ENCODE measurements at places on chromosomes 11 and 22.

- DNase-seq, result no peak
Observed at GRCh38 chr11:101448881-101449442, 134.8 kb downstream of the TRPC6 start.

DNA sequence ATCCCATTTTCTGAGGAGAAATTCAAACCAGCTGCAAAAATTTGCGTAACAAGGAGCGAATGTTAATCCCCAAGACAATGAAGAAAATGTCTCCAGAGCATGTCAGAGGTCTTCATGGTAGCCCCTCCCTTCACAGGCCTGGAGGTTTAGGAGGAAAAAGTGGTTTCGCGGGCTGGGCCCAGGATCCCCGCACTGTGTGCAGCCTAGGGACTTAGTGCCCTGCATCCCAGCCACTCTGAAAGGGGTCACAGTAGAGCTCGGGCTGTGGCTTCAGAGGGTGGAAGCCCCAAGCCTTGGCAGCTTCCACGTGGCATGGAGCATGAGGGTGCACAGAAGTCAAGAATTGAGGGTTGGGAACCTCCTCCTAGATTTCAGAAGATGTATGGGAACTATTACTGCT, 87.4 kb downstream of the BRD1 start:
- no peak for DNase-seq

- DNase-seq, result no peak
Observed at GRCh38 chr11:2853997-2854560, 31.5 kb downstream of the CDKN1C start.

DNA sequence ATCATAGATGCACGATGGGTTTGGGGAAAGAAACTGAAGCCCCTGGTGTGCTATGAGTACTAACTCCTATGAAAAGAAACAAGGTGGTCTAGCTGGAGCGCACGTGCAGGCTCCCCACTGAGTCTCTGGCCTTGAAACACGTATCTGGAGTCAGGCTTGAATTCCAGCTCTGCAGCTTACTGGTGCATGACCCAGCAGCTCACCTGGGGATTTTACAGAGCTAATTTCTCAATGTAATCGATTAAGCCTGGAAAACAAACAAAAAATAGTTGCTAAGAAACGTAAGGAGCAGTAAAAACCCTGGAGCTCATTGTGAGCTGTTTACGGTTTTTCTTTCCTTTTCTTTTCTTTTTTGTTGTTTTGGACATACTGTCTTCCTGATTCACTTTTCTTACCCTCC, 12.3 kb downstream of the KCNJ1 start:
- no peak for DNase-seq

- no peak for DNase-seq
Observed at GRCh38 chr11:115287266-115287665, 216.9 kb downstream of the CADM1 start.

- DNase-seq, result no peak
Observed at GRCh38 chr11:109326781-109327180, 95.2 kb upstream of the C11orf87 start.

DNA sequence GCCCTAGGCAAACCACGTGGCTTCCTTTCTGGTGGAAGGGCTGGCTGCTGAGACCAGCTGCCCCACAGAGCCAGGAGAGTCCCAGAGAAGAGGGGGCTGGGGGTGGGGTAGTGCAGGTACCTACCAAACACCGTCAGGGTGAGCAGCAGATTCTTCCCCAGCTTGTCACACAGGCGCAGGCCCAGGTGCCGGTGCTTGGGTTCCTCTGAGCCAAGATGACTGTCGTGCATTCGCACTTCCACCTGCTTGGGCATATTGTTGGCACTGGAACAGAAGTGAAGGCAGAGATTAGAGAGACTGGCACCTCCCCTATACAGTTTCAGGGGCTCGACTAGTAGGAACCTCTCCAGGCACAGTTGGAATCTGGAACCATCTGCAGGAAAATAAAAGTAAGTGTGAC, 102.1 kb downstream of the SLC1A2 start:
- no peak for DNase-seq

DNA sequence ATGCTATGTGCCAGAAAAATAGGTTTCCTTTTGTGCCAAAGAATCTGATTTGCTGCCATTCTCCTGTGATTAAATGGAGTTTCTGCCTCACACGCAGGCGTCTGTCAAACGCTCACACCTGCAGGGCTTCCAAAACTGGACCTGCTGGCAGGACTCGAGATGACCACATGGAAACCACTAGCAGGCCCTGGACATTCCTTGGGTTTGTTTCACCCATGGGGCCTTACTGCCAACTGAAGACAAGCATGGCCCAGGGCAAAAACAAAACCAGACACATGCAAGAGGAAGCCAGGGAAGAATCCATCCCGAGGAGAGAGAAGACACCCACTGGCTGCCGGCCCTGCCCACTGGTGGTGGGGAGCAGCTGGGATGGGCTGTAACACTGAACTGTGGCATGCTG, 55.9 kb upstream of the MN1 start:
- DNase-seq, result no peak

- DNase-seq, result no peak
Observed at GRCh38 chr11:121523581-121524232, 70.9 kb upstream of the SORL1-AS1 start.

DNA sequence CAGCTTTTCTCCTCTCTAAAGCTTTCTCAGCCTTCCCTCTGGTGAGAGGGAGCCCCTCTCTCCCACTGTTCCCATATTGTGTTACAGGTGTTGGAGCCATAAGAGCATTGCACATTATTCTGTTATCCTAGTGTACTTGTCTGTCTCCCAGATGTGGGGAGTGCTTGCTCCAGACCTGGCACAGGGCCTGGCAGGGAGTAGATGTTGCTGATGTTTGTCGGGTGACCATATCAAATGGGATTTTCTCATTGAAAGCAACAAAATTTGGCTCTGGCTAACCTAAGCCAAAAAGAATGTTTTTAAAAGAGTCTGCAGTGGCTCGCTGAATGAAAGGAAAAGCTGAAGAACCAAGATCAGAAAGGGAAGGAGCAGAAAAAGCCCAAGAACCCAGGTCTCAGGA, 41.1 kb downstream of the CYB5R2 start:
- no peak for DNase-seq

- DNase-seq, result no peak
Observed at GRCh38 chr22:23178512-23179254, 1.6 kb upstream of the BCR start.

DNA sequence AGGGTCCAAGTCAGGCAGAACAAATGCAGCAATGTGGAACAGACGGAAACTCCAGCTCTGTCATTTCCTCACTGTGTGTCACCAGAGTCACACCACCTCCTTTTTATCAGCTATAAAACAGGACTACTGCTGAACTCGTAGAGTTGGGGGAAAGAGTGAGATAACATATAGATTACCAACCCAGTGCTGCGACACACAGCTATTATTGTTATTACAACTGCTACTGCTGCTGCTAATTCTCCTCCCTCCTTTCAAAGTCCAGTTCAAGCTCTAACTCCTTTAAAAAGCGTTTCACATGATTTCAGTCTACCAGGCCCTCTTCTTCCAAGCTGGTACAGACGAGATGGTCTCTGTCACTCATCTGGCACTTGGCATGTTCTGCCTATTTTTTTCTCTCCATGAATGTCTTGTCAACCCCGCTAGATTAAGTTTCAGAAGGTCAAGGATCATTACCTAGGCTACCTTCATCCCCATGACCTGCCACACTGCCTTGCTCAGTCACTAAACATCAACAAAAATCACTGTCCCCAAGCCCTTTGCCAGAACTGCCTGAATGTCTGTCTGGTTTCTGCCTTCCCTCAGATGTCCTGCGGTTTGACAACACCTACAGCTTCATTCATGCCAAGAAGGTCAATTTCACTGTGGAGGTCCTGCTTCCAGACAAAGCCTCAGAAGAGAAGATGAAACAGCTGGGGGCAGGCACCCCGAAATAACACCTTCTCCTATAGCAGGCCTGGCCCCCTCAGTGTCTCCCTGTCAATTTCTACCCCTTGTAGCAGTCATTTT, 3.7 kb upstream of the MTFP1 start:
- no peak for DNase-seq

DNA sequence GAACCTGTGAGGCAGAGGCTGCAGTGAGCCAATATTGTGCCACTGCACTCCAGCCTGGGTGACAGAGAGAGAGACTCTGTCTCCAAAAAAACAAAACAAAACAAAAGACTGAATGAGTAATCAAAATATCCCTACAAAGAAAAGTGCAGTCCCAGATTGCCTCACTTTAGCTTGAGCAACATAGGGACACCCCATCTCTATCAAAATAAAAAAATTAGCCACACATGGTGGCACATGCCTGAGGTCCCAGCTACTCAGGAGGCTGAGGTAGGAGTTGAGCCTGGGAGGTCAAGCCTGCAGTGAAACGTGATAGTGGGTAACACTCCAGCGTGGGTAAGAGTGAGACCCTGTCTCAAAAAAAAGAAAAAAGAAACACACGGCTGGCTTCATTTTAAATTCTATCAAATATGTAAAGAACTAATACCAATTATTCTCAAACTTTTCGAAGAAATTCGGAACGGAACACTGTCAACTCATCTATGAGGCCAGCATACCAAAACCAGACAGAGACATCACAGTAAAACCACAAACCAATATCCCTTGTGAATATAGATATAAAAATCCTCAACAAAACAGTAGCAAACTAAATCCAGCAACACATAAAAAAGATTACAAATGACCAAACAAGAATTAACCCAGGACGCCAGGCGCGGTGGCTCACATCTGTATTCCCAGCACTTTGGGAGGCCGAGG, 12.9 kb downstream of the CHEK2 start:
- no peak for DNase-seq

DNA sequence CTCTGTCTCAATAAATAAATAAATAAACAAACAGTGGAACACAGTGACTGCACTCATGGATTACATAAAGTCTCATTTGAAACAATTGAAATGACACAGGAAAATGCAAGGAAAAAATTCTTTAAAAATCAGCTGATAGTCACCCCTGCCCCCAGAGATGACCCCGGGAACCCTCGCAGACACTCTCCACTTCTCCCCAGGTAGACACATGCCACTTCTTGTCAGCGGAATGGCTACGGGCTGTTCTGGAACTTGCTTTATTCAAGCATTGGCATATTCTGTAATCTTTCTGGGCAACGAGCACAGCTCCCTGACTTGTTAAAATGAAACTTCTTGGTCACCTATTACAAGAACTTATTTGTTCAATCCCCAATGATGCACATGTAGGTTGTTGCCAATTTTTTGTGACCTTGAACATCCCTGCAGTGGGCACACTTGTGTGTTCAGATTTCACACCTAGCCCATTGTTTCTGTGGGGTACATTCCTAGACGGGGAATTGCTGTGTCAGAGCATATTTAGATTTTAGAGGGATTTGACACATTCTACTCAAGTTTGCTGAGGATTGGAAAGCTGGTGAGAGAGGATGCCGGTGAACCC, 32.8 kb downstream of the MYEOV start:
- DNase-seq, result no peak

DNA sequence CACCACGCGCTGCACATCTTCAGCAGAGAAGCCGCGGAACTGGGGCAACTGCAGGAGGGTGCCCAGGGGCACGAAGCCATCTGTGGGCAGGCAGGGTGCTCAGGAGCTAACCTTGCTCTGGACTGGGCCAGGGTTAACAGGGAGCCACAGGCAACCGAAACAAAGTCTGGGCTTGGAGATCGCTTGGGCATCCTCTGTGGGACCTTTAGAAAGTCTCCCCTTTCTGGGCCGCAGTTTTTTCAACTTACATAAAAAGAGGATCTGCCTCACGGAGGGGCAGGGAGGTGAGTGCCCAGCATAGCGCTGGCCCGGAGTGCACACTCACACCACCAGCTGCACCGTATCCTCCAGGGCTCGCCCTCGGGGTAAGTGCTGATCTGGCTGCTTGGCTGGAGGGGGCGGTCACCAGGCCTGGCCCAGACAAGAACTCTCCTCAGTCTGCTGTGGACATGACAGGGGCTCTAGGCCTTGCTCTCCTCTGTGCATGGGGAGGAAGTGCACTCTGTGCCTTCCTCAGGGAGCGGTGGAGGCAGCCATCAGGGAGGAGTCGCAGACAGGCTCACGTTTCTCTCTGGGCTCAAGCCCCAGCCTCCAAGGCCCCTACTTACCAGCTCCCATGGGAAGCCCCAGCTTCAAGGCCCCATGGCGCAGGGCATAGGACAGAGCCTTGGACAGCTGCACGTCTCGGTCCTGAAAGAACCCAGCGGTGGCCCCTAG, 937 bp downstream of the TRPT1 start:
- DNase-seq, result no peak

- no peak for DNase-seq
Observed at GRCh38 chr11:18063125-18063524, 17.1 kb upstream of the TPH1 start.

- DNase-seq, result no peak
Observed at GRCh38 chr22:24002851-24003250, 2.4 kb downstream of the GSTT4 start.

DNA sequence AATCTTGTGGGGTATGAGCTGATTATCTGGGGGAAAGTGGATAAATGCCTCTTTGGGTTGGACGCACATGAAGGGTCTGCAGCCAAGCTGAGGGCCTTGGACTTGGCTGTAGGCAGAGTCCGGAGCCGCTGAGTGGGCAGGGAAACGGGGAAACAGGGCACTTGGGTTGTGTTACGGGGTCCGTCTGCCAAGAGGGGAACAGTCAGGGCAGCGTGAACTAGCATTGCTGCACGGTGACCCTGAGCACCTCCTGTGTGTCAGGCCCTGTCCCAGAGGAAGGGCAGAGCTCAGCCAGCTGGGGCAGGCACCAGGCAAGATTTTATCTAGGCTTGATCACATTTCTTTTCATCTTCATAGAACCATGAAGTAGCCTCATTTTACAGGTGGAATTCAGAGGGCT, 11.9 kb downstream of the FAM83F start:
- DNase-seq, result no peak

- DNase-seq, result no peak
Observed at GRCh38 chr22:29700900-29701154, 19.0 kb upstream of the CABP7 start.

DNA sequence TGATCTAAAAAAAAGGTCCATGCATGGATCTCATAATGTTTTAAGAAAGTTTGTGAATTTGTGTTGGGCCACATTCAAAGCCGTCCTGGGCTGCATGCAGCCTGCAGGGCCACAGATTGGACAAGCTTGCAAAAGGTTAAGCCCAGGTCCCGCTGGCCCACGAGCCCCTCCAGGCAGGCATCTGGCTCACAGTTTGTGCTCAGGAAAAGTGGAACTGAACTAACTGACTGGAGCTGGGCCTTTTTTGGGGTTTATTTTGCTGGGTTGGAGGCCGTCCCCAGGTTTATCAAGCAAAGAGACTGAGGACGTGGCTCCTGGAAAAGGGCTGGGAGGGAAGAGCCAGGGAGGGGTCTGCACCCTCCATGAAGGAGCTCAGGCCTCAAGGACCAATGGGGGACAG, 32.1 kb upstream of the BAIAP2L2 start:
- no peak for DNase-seq

DNA sequence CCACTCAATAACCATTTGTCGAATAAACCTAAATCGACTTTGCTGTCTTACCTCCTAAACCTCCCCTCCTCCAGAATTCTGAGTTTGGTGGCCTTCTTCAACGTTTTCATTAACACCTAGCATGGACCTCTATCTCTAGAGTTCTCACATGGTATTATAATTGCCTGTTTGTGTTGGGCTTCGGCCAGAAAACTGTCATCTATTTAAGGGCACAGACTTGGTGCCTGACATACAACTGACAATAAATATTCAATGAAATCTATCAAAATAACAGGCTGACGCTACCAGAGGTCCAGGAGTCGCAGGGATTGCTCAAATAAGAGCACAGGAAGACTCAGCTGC, 687 bp downstream of the ALKBH8 start:
- no peak for DNase-seq

GRCh38 chr11:70456921-70457532, 58.7 kb downstream of the CTTN start:
- no peak for DNase-seq

All from HS-27A (cell line).